ENCODE measurements at places on chromosomes 3 and 15.

DNA sequence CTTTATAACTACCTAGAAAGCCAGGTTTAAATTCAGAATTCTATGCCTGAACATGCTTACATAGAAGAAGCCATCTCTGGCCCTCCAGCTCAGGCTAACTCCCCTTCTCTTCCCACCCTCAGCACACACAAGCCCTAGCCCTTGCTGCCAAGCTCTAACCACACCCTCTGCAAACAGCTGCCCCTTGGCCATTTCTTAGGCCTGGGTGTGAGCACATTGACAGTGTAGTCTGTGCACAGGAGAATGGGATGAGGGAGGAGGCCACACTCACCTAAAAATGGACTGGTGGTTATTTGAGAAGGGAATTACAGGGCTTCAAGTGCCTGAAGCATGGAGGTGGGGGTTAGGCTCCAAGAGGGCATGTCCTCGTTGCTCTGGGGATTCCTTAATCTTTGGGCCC, 42.3 kb upstream of the SLC25A36 start:
- no peak for DNase-seq

- DNase-seq: peak; percentile 98
These were observed 300.0 kb upstream of the TPM1 start for GRCh38 chr15:62742409-62743171.

- no peak for DNase-seq
These were observed 665.4 kb upstream of the CBLB start for GRCh38 chr3:106534206-106534605.

DNA sequence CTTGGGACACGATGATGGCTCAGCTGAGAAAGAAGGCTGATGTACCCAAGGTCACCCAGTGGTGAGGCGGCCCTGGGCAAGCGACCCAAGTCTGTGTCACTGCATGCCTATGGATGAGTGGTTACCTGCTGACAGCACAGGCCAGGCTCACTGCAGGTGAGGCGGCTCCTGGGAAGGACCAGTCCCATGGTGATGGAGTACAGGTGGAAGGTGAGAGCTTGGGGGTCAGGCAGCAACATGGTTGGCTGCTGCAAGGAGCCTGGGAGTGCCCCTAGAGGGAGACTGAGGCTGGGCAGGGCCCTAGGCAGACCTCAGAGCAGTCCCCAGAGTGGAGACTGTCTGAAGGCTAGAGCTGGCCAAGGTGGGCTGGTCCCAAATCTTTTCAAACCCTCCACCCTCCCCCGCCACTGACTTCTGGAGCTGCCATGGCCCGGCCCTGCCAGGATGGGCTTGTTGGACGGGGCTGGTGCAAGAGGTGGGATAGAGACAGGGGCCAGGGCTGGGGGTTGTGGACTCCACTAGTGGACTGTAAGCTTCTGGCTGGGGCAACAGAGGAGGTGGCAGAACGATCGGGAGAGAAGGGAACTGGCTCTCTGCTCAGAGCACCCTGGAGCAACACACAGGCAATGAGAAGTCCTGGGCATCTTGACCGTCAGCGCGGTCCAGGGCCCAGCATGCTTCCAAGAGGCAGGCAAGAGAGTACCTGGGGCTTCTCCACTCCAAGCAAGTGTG, 72.5 kb upstream of the SLC6A11 start:
- no peak for DNase-seq

GRCh38 chr3:51955175-51955892, at the start of gene GPR62:
Gene GPR62 (plus strand): TSS chr3:51955381. CDS start chr3:51955653, 272 bp downstream.
- DNase-seq: no peak

DNA sequence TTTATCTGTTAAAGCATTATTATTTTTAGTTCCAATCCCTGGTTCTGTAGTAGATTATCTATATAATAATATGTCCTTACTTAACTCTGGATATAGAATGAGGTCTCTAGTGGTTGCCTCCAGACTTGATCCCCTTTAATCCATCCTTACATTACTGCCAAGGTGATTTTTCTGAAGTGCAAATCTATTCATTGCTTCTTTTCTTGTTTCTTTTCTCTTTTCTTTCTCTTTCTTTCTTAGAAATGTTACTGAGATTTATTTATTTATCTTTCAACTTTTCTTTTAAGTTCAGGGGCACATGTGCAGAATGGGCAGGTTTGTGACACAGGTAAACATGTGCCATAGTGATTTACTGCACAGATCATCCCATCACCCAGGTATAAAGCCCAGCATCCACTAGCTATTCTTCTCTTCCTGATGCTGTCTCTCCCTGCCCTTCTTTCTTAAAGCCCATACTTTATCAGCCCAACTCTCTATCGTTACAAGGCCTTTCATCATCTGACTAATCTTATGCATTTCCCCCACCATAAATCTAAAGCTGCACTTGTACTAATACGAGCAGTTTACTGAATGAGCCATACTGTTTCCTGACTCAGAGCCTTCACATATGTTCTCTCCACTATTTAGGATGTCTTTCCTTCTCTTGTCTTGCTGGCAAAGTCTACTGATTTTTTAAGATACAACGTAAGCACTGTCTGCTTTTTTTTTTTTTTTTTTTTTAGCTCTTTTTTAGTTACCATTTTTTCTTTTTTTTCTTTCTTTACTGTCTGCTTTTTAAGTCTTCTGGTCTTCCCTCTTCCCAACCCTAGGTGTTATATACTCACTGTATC, 4.6 kb downstream of the GLCE start:
- no peak for DNase-seq

DNA sequence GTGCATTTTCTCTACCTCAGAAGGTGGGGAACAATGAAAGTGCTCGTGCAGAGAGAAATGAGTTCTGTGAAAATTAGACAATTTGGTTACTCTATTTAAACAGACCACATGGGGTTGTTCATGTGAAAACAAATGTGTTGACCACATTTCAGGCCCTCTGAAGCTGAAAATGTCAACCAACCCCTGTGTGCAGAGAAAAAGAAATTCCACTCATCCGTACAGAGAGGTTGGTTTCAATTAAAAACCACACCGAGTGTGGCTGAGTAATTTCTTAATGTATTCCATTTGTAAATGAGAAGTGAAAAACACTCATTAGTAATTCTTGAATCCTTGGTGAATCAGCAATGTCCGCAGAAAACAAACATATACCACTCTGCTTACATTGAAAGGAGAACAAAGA, 46.9 kb upstream of the SLC7A14 start:
- no peak for DNase-seq

DNA sequence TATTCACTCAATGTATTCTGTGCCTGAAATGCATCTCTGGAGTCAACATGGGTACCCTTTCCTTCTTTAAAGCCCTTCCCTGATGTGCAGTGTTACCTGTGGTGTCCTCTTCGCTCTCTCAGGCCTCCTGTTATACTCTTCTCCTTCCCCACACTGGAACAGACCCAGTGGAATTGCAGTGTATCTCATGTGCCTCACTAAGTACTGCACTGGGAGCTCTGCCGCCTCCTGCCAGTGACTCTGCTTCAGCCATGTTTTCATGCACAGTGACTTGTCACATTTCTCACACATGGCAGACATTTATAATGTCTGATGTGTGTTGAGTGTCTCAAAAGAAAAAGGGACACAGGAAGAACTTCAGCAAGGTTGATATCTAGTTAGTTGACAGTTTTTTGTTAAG, 191.0 kb downstream of the KLHL25 start:
- no peak for DNase-seq

DNA sequence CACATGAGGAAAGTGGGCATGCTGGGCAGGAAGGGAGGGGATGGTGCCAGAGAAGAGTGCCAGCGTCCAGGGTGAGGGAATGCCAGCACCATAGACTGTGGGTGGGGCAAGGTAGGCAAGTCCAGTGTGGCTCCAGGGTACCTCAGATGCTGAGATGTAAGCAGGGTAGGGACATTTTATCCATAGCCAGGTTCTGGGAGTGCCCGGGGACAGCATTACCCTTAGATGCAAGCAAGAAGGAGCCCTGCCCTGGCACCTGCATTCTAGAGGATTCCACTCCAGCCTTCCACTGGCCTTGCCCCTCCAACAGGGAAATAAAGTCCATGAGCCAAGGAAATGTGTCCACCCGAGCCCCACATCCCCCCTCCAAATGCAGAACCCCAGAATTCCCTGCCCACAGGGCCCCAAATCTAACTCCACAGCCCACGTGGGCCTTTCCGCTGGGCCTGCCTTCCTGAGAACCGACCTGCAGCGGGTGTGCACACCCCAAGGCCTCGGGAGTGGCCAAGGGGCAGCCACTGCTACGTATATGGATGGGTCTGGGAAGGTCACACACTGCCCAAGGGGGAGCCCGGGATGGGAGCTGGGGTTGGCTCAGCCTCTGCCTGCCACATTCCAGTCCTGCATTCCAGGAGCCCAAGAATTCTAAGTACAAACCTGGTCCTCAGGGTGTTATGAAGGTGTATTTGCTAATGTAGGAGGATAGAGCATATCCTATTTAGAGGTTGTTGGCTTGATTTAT, 20.3 kb upstream of the CYP11A1 start:
- DNase-seq: no peak

DNA sequence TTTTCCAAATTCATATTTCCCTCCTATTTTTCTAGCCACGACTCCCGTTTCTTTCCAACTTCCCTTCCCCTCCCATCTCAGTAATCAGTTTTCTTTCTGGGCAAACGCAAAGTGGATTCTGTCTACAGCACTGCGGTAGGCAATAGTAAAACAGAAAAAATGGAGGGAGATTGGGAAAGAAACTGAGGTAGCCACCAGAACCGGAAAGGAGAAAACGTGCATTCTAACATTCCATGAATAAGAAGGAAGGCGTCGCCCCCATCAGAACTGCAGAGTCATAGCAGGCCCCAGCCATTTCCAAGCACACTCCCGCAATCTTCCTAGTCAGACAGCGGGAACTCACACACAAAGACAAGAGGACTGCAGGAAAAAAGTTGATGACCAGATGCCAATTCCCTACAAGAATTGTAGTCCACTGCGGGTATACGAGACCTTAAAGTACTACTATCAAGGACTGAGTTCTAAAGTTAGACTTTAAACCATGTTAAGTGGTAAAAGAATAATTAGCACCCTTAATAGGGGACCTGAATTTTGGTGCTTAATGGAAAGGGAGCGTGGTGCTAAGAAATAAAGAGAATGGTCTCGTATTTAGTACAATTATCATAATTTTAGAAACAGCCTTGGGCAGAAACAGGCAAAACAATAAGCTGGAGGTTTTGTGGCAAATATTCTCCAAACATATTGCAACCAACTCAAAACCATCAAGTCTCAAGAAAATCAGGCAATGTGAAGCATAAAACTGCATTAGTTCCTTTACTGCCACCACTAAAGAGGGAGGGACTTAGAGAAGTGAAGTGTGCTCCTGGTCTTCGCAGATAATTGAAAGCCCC, 1.4 kb downstream of the PFN2 start:
- no peak for DNase-seq

GRCh38 chr3:111076732-111077131, 5.1 kb downstream of the NECTIN3 start:
- no peak for DNase-seq

DNA sequence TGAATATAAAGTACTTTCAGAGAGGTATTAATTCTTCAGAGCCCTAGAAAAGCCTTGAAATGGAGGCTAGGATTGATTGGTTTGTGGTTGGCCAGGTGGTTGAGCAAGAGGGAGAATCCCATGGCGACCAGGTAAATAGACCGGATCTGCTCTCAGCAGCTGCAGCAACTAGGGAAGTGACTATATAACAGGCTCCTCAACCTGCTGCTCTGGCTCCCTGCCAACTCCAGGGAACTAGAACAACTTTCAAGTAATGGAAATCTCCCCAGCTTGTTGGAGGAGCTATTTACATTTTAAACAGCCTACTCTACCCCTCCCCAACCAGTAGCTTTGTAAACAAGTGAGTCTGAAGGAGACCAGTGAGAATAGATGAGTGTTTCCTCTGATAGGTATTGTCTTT, 121.8 kb upstream of the CADM2 start:
- DNase-seq: no peak

DNA sequence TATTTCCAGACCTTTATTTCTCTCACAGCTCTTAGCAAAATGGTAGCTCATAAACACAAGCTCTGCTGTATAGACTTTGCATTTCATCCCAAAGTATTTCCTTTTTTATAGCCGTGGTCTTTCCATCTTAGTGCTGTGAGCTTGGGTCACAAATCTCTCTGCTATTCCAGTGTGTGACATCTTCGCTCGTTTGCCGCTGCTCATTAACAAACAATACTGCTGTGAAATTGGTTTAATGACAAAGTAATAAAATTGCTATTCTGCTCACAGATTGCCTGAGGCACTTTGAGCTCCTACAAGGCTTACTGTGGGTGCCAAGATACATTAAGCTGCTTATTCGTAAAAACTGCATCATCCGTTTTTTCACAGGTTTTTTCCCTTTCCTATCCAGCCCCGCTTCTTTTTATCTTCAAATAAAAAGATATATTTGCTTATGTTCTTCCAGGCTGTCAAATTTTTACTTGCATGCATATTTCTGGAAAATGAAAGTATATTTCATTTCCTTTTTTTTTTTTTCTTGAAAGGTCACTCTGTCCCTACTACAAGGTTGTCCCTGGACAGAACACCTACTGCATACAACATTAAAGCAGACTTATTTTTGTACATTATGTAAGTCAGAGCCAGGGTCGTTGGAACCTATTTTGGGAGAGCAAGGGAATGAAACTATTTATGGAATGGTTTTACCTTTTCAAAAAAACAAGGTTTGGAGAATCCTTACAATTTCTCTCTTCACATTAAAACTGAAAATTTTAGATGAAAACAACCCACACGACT, 174.5 kb downstream of the MEIS2 start:
- no peak for DNase-seq

DNA sequence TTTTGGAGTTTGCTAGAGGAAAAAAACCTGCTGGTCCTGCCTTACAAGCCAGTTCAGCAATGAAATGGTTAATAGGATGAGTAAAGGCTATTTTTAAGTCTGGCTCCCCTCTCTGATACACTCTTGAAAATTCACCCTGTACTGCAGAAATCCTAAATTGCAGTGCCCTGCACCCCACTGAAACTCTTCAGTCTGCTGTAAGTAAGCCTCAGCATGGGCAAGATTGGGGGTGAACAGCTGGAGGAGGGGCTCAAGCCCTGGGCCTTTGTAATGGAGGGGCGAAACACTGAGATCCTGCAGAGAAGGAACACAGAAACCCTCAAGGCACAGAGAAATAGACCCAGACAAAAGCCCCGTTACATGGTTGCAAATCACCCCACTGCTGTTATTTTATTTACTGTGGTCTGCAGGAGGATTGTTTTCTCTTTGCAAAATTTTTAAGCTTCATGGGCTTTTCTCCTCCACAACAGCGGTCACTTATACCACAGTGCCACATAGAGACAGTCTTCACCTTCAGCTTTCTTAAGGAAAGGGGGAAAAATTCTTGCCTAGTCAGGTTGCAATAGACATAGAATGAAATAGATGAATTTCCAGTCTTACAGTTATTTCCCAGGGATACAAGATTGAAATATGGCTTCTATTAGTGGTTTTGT, 45.0 kb downstream of the SOX2 start:
- no peak for DNase-seq

- DNase-seq: no peak
These were observed 92.1 kb upstream of the GPR149 start for GRCh38 chr3:154522036-154522602.
